ENCODE measurements at places on chromosomes 11 and 22.

- DNase-seq = no peak
These were observed 46.8 kb downstream of the CEP164 start for GRCh38 chr11:117374316-117375055.

GRCh38 chr11:61815790-61816735 is 740 bp downstream of the FADS1 start:
- peak; percentile 48 for DNase-seq

- DNase-seq = no peak
These were observed 717.6 kb upstream of the ANO5 start for GRCh38 chr11:21475276-21475675.

- DNase-seq = no peak
These were observed 15.0 kb downstream of the AASDHPPT start for GRCh38 chr11:106092446-106092845.

DNA sequence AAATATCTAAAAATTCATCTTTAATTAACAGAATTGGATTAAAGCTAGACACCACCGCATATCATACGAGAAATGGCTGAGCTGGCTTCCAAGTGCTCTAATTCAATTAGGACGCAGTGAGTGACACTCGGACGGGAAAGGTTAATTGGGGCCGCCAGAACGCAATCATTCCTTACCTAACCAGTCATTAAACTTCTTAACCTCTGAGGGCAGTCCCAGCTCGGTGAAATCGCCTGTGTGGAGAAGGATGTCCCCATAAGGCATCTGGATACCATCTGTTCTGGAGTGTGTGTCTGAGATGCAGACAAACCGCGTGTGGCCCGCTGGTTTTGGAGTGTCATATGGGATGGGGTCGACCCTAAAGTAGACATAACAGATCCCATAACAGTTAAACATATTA is 50.3 kb downstream of the MPPED2 start:
- DNase-seq = no peak

DNA sequence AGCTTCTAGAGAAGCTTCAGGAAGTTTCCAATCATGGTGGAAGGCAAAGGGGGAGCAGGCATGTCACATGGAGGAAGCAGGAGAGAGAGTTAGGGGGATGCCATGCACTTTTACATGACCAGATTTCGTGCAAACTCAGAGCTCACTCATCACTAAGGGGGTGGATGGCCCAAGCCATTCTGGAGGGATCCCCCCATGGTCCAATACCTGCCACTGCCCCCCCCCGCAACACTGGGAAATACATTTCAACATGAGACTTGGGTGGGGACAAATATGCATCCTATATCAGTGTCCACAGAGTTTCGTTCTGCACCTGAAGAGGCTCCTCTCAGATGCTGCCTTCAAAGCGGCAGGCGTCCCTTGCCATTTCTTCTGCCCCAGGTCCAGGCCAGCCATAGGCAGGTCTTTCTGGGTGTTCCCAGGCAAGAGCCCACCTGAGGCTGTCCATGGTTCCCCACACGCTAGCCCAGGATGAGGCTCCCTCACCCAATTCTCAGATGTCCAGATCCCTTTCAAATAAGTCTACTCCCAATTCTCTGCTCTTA is 1344.3 kb downstream of the TBC1D22A start:
- no peak for DNase-seq

- no peak for DNase-seq
These were observed 21.4 kb upstream of the ABCC8 start for GRCh38 chr11:17498058-17498457.

DNA sequence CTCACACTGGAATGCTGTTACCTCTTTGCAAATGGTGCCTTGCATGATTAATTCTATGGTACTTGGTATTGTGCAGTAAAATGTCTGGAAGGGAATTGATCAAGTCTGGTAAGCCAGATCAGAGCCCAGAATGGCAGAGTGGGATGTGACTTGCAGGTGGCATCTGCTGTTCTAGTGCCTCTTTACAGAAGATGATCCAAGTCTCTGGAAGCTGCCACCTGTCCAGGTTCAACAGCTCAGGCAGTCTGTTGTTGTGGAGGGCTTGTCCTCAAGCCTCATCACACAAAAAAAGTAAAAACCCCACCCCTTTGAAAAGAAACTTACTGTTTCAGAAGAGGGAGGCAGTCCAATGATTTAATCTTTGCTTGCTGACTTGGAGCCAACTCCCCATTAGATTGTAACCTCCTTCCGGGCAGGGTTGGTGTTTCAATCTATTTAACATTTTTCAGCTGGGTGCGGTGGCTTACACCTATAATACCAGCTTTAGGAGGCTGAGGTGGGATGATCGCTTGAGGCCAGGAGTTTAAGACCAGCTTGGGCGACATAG is 17.1 kb downstream of the ZNRF3 start:
- no peak for DNase-seq

DNA sequence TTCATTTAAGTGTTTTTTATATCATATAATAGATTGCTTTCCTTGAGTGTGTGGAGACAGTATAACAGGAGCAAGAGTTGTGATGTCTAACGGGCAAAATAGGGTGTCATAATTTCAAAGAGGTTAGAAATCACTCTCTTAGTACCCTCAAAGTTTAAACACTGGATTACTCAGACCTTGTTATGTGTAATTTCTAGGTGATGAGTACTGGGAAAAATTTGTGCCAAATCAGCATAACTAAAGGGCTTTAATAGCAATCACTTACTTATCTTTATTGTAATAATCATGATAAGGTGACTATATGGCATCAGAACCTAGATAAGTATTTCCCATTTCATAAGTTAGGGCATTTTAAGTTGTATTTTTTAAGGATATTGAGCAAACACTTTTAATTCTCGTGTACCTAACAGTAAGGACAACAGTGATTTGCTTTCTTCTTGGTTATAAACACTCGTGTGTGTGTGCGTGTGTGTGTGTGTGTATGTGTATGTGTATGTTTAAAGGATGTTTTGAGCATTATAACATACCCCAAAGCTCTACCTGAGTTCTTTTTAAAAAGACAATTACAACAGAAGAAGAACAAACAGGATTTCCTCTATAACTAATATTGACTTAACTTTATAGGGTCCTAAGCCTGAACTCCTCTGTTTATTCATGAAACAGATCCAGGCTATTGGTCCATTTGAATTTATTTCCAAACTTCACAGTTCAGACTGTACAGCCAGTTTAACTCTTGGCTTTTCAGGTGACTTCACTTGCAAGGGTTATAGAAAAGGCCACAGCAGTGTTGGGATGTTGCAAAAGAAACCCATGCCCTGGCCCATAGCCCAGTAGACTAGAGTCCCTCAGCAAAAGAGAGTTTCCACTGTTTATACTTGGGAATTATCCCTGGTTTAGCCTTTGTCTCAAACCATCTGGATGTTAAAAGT is 23.7 kb upstream of the PDE3B start:
- DNase-seq = no peak

DNA sequence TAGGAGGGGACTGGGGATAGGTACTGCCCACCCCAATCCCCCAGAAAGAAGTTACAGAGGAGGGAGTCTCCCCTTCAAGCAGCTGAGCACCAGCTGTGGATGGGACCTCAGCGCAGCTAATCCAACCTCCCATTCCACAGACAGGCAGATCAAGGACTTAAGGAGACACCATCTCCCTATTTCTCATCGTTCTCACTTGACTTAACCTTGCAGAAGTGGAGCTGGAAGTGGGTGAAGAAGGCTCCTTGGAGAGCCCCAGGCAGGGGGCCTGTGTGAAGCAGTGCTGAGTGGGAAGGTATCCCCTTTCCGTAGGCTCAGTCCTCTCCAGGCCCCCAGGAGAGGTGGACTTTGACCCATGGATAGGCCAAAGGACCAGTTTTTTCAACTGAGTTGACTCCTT is 27.3 kb downstream of the USP35 start:
- DNase-seq = no peak

DNA sequence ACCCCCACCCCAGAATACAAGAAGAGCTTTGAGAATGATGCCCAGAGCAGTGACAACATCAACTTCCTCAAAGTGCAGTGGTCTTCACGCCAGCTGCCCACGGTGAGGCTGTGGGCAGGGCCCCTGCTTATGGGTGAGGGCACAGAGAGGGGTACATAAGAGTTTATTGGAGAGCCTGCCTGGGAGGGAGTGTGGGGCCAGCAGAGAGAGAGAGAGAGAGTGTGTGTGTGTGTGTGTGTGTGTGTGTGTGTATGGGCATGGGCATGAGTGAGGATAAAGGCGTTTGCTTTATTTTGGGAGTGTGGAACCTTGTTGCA is 9.5 kb downstream of the PHOX2A start:
- DNase-seq = no peak

- DNase-seq = no peak
These were observed 19.1 kb downstream of the APOBEC3H start for GRCh38 chr22:39115977-39116621.

- no peak for DNase-seq
These were observed 11.6 kb downstream of the SMIM38 start for GRCh38 chr11:69167130-69167915.

GRCh38 chr22:10780281-10780680 is 4747.7 kb upstream of the OR11H1 start:
- no peak for DNase-seq

- DNase-seq = peak; percentile 38
These were observed 47.8 kb downstream of the DBX1 start for GRCh38 chr11:20112291-20113148.

Measured in hypothalamus (tissue), 51 donors.